COLO829 (cell line): ENCODE measurements at places on chromosomes 7 and 10.

DNA sequence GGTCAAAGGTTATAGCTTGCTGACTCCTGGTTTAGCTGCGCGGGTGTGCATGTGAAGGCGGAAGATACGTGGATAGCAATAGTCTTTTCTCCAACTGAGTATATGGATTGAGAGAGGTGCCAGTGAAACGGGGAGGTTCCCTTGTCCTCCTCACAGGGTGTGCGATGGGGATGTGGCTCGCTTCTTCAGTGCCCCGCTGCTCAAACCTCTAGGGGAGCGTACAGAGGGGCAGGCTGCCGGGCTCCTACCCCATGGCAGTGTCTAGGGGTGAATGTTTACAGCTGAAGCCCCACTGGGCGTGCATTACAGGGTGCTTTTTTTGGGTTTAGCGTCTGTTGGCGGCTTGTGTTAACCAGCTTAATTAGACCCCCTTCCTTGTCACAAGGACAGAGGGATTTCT lies 438.5 kb downstream of the CCSER2 start:
- no peak for DNase-seq

DNA sequence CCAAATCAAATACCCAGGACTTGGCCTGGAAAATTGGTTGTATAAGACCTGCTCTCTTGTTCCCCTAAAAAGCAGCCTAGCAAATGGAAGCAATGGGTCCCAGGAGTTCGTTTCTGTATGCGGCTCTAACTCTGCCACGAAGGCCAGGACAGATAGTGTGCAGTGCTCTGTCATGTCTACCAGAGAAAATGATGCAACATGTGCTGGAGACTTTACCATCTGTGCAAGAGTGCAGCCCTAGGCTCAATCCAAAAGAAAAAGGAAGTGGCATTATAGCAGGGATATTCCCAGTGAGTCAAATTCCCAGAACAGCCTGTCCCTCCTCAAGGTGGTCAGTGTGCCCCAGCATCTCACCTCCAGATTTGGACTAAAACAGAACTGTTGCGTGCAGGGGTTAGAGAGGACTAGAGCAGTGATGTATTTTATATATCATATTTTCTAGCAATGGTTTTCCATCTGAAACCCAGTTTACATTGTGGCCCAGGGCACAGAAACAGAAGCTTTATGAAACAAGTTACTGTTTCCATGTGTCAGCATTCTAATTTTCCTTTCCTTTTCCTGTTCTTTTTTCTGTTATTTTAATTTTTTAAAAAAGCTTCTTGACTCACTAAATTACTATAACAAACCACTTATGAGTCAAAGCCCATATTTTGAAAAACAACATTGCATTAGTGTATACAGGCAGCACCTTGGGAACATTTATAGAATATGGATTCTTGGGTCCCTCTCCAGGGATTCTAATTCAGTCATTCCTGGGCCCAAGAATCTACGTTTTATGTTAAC lies 311.2 kb downstream of the RNLS start:
- DNase-seq = no peak

GRCh38 chr7:16940776-16941175 lies 59.0 kb upstream of the AGR3 start:
- DNase-seq = no peak

GRCh38 chr7:137655804-137656203 lies 191.0 kb downstream of the DGKI start:
- no peak for DNase-seq

DNA sequence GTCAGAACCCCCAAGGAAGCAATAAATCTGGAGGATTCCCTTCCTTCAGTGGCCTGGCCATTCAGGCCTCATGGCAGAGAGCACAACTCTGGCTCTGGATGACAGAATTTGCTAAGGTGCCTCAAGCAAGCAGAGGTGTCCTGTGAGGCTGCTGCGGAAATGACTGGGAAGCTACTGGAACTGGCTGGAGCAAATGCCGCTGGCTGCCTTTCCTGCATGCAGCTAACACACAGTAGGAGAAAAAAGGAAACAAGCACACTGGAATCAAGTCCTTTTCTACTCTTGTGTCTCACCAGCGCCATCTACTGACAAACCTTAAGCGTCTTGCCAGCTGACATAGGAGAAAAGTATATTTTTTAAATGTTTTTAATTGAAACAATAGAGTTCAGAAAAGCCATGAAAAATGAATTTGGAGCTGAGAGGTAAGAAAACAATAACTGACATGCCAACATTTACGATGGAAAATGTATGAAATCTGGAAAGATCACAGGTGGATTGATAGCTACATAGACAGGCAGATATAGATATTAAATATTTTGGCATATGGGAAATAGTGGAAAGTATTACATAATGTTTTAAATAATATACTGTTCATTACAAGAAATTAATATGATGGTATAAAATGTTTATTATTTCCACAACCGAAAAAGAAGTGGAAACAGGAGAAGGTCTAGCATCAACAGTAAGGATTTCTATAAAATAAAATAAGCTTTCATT lies 951.6 kb downstream of the ANKRD7 start:
- DNase-seq = peak; percentile 48

DNA sequence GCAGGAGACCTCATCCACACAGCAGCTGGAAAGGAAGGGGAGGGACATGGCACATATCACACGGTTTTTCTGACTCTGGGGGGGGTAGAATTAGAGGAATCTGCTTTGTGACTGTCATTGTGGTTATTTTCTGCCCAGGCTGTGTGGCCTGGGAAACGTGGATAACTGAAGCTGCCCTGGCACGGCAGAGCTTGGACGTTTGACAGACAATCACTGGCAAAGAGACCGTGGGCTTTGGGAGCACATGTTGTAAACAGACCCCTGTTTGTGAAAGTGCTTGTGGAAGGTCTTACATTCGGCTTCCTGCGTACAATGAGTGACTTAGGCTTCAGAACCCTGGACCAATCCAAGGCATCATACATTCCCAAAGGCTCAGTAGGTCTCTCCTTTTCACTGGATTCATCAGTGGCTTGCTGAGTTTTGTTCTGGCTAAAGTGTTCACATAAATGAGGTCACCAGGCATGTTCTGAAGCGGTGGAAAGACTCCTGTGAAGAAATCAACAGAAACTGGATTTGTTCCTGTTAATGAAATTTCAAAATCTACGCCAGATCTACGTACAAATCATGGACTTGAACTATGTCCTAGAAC lies 188.2 kb downstream of the TEX36 start:
- no peak for DNase-seq

- no peak for DNase-seq
These were observed 1.4 kb downstream of the HYAL4 start for GRCh38 chr7:123846217-123846891.

- DNase-seq = peak; percentile 27
These were observed 181.9 kb downstream of the TMEM26 start for GRCh38 chr10:61271127-61271780.

- DNase-seq = peak; percentile 75
These were observed 43.7 kb upstream of the BPGM start for GRCh38 chr7:134602881-134603451.

GRCh38 chr10:78314651-78315050 lies 281.0 kb downstream of the RPS24 start:
- DNase-seq = no peak

DNA sequence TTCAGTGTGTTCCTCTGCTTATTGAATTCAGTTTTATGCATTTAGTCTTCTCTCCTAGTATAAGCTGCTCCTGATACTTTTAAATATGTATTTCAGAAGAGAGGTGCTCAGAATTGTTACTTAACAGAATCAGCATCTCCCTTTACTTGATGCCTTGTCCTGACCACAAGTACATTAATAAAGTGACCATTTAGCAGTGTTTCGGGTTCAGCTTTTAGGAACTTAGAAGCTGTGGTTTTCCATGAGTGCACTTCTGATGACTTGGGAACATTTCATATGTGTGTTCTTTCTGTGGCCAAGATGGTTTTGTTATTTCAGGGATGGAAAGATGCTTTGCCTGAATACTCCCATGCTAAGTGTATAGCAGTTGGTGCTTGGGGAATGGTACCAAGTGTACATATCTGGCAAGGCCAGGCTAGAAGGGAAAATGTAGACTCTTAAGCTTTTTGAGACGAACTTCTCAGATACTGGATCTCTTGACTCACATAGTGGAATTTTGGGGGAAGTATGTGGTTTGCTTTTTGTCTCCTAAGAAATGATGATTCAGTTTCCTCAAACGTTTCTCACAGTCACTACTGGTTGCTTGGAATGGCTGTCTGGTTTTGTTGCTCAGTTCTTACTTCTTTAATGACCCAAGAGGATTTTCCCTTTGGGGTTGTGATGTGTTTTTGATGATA lies 17.2 kb downstream of the SGPL1 start:
- DNase-seq = no peak

DNA sequence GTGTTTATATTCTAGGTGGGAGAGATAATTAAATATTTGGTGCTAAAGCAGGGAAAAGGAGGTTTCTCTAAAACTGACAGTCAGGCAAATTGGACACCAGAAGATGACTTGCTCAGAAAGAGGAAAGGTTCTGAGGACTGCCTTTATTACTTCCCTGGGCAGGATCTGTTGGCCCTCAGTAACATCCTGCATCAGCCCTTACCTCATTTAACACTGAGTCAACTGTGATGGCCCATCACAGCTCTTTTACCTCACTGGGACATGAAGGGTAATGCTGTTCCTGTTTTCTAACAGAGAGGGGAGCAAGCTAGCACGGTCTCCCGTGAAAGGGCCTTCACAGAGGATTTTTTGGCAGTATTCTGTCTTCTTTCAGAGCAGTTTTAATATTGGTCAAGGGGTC lies 12.0 kb downstream of the PPP1R17 start:
- no peak for DNase-seq

DNA sequence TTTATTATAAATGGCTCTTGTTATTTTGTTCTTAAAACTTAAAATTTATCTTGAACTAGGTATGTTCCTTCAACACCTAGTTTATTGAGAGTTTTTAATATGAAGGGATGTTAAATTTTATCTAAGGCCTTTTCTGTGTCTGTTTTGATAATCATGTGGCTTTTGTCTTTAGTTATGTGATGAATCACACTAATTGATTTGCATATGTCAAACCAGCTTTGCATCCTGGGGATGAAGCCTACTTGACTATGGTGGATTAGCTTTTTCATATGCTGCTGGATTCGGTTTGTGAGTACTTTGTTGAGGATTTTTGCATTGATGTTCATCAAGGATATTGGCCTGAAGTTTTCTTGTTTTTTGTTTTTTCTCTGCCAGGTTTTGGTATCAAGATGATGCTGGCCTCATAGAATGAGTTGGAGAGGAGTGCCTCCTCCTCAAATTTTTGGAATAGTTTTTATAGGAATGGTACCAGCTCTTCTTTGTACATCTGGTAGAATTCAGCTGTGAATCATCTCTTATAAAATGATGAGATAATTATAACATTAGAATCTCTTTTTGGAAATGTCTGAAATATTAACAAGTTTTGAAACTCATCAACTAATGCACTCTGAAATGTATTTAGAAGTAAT lies 78.7 kb upstream of the AGR3 start:
- no peak for DNase-seq

- DNase-seq = no peak
These were observed 914 bp downstream of the ZNF37A start for GRCh38 chr10:38094927-38095574.

DNA sequence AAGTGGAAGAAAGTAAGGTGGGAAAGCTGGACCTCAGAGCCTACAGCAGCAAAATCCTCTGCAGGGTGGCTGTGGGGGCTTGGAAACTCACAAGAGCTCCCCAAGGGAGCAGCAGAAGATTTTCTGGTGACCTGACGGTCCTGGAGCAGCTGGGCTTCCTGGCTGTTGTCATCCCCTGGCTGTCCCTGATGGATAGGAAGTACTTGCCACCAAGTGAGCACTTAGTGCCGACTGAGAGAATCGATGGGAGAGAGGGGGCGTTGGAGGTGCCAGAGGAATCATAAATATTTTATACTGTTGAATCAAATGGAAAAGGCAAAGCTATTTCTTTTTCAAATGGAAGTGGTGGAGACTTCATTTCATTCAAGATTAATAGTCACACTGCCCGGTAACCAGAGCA lies 167.1 kb upstream of the ITGB1 start:
- no peak for DNase-seq

DNA sequence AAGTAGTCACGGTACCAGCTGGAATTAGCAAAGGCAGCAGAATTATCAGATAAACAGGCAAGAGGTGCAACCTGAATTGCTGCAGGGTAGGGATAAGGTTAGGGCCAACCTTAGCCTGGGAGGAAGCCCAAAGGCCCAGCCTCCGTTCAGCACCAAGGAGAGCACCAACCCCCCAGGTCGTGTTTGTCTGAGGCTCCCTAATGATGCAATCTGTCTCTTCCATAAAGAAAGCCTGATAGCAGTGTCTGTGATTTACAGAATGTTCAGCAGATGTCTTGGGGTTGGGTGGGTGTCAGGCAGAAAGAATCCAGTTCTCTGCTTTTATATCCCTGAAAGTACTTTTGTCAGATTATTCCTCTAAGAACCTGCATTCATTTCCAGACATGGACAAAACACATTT lies 328.4 kb upstream of the AOAH start:
- no peak for DNase-seq

- DNase-seq = no peak
These were observed 8.6 kb downstream of the LZTS2 start for GRCh38 chr10:101007915-101008822.

- no peak for DNase-seq
These were observed 75.7 kb downstream of the LYZL2 start for GRCh38 chr10:30553626-30554439.

GRCh38 chr7:12130609-12131008 lies 80.5 kb upstream of the TMEM106B start:
- no peak for DNase-seq

- no peak for DNase-seq
These were observed 80.0 kb downstream of the CFAP58 start for GRCh38 chr10:104433669-104434068.

DNA sequence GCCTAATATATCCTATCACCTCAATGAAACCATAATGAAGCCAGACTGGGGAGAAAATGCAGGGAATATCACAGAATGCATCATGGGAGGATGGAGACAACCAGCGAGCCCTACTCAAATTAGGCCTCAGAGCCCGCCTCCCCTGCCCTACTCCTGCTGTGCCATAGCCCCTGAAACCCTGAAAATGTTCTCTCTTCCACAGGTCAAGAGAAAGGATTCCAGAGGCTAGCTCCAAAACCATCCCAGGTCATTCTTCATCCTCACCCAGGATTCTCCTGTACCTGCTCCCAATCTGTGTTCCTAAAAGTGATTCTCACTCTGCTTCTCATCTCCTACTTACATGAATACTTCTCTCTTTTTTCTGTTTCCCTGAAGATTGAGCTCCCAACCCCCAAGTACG lies 31.5 kb downstream of the PRSS2 start:
- no peak for DNase-seq

- no peak for DNase-seq
These were observed 248.7 kb downstream of the ARHGAP12 start for GRCh38 chr10:31679936-31680335.

GRCh38 chr10:72889391-72889831 lies 4.1 kb upstream of the OIT3 start:
- DNase-seq = no peak

DNA sequence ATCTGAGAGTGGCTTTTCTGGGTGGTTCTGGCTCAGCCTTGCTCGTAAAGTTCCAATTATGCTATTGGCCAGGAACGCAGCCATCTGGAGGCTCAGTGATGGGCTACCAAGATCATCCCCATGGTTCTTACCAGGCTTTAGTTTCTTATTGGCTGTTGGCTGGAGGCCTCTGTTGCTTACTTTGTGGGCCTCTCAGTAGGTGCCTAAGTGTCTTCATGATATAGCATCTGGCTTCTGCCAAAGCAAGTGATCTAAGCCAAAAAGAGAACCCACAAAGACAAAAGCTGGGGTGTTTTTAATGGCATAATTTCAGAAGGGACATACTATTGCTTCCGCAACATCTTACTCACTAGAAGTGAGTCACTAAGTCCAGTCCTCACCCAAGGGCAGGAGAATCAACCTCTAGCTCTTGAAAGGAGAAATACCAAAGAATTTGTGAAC lies 132.0 kb upstream of the MDFIC start:
- DNase-seq = no peak
